ENCODE measurements at places on chromosomes 1 and 21. TPM values are rescaled to one million over a fixed set of nuclear protein-coding genes. Genes with fewer than 3 reads are reported as not detected.

Gene KDM5B
- total RNA-seq = 55.5 TPM

Gene AGBL4
- total RNA-seq = not detected

Gene HTR6
- 0.14 TPM for total RNA-seq

Gene NR5A2
- not detected for total RNA-seq

Gene NBPF4
- 0.11 TPM for total RNA-seq

Gene ABCB10
- 26.5 TPM for total RNA-seq

Gene TCHHL1
- total RNA-seq = not detected
